ENCODE measurements at places on chromosomes 11 and 22.

- DNase-seq, result no peak
Observed at GRCh38 chr11:44868021-44868420, 82.7 kb downstream of the TP53I11 start.

- DNase-seq, result no peak
Observed at GRCh38 chr22:38868286-38868721, 3.7 kb downstream of the CBX6 start.

GRCh38 chr11:131129474-131129873 lies 213.2 kb upstream of the SNX19 start:
- no peak for DNase-seq

- no peak for DNase-seq
Observed at GRCh38 chr22:41348964-41349484, 32.7 kb upstream of the TEF start.
